ENCODE measurements at places on chromosomes 2 and 18.

DNA sequence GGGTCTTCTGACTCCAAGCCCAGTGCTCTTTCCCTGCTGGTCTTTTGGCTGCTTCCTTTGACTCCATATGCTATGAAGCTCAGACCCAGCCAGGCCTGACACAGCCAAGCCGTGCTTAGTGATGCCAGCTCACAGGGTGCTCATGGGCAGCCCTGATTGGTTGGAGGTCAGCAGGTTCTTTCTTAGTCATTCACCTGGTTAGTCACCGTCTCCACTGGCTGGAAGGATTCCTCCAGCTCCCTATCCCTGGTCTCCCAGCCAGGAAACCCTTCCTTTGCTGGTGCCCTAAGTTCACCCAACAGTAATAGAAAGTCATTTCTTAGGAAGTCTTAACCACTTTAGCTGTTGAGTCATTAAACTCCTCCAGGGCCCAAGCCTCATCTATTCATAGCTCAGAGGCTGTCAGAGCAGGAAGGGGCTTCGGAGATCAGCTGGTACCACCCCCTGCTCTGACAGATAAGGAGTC, 3.9 kb downstream of the KCNK3 start:
- no peak for DNase-seq

GRCh38 chr18:76260941-76261472, 234.0 kb downstream of the ZNF516 start:
- no peak for DNase-seq

- no peak for DNase-seq
Observed at GRCh38 chr2:169137924-169138323, 68.6 kb downstream of the DHRS9 start.

DNA sequence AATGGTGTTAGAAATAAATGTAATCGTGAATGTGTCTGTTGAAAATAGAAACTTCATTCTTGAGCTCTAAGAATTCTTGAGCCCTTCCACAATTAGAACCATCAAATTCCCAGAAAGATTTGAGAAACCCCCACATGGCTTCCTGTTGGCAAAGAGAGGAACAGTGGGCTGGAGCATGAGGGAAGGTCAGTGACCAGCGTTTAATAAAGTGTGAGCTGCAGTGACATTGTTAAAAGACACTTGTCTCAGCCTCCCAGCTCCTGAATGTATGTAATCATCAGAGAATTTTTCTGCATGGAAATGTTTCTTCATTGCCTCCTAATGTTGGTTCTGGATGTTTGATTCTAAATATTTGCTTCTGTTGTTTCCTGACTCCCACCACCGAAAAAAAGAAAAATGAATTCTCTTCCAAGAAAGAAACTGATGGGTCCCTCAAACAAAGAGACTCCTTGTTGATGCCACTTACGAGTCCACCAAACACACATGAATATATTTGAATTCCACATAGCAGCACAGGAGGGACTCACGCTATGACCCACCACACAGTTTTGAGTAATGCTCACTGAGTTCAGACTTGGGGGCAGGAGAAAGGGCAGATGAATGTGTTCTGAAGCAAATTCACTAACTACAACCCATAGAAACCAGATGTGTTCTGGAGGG, 225.1 kb upstream of the KLHL29 start:
- DNase-seq = no peak

- DNase-seq = no peak
Observed at GRCh38 chr2:183081911-183082310, 3.4 kb downstream of the DUSP19 start.

DNA sequence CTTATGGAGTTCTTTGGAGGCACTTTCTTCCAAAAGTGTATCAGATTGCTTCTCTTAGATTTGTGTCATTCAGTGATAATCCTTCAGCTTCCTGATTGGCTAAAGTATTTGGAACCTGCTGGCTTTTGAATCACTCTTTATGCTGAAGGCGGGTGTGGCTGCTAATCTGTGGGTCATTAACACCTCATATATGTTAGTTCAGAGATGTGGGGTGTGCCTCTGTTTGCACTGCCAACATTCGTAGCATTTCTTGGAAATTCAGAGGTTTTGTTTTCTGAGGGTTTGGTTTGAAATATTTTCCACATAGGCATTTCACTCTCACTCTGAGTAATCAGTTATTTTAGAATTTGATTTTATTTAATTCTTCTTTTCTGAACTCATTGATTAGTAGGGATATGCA, 1604.4 kb upstream of the ACVR2A start:
- DNase-seq = no peak

DNA sequence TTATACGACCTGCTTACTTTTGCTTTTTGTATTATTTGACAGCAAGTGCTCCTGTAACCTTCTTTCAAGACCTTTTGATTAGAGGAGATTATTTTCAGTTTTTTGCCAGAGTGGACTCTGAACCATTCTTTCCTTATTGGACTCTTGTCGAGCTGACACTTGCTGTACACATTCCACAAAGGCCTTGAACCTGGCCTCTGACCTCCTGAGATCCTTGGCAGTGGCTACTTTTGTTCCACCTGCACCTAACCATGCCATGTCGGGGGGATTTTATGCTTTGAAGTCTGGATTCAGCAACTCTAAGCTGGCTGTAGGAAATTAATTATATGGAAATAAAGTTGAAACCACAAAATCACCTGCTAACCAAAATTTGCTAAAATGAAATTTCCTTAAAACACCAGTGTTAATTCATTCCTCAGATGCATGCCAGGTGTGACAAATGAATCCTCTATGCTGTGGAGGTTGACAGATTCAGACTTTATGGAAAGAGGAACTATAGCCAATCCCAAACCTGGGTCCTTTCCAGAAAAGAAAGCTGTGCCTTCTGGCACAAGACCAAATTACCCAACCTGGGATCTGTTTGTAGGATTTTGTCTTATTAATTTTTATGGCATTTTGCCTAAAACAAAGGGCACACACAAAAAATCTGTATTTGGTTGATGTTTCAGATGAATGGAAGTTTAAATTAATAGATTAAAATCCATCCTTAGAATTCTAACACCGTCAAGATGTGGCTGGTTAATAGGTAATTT, 110.4 kb downstream of the CDC42EP3 start:
- no peak for DNase-seq

GRCh38 chr2:21165350-21165749, 41.6 kb downstream of the TDRD15 start:
- no peak for DNase-seq

DNA sequence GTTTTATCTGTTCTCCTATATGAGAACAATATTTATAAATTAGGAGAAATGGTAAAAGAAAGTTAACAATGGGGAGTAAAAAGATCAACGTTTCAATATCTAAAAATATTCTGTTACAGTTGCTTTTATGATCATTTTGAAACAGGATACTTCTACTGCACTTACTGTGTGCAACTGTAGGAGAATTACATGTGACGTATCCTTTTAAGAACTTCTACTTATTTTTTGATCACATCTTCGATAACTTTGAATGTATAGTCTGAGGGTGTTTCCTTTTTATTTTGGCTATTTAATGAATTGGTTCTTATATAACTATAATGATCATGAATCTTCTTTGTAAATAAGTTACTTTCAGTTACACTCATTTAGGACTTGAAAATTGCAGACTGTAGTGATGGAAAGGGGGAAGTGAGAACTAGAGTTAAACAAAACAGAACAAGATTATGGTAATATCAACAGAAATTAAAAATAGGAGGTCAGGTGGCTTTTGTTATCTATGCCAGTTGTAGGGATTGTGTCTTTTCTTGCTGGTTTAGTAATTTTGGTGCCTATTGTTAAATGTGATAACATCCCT, 109.9 kb downstream of the MSTN start:
- no peak for DNase-seq

- no peak for DNase-seq
Observed at GRCh38 chr2:128282246-128282975, 36.3 kb downstream of the HS6ST1 start.

- no peak for DNase-seq
Observed at GRCh38 chr2:158717366-158718195, 77.5 kb upstream of the DAPL1 start.

Measured in activated gamma-delta T cell (primary cell).